Thoracic aorta (tissue), 2 donors: ENCODE measurements at places on chromosomes 7 and 10. TPM values are rescaled to one million over a fixed set of nuclear protein-coding genes. Genes with fewer than 3 reads are reported as not detected.

DNA sequence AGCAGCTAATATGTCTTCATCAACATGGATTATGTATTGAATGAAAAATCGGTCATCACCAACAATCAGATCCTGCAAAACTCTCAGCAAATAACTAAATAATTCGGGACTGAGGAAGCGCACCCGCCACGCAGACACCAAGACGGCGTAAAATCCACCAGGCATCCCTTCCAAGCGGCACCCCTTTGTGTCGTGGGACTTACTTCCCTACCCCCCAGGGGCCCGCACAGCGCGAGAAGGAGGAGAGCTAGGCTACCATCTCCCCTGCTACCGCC, 721 bp downstream of the ARL3 start:
- H3K4me3 ChIP-seq, result peak overlapping the region; percentile 85
- H3K27ac ChIP-seq, result peak overlapping the region; percentile 61
- H3K4me1 ChIP-seq, result peaks cover 19% of the 10 kb centered on the region

The GPRIN2 gene
- 4.8 TPM for total RNA-seq

- peak overlapping the region; percentile 84 for H3K4me3 ChIP-seq
- H3K27me3 ChIP-seq, result no peaks in the 10 kb centered on the region
- no peak overlapping the region for H3K27ac ChIP-seq
- DNase-seq, result no peak
- no peaks in the 10 kb centered on the region for H3K4me1 ChIP-seq
These were observed 14.8 kb upstream of the WAPL start for GRCh38 chr10:86536294-86536861.

DNA sequence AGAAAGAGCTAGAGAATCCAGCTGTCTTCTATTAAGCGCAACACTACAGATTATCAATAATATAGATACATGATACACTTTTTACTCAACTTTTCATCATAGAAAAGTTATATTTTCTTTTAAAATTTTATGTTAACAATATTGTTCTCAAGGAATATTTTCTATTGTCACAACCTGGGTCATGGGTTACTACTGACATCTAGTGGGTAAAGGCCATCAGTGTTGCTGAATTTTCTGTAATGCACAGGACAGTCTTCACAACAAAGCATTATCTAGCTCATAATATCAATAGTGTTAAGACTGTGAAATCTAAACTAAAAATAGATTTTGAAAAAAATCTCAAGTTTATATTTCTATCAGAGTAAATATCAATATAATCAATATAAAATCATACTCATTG, 209.8 kb downstream of the ZNF33B start:
- H3K27me3 ChIP-seq, result no peaks in the 10 kb centered on the region
- no peak overlapping the region for H3K4me3 ChIP-seq
- no peaks in the 10 kb centered on the region for H3K36me3 ChIP-seq
- no peaks in the 10 kb centered on the region for H3K4me1 ChIP-seq
- H3K27ac ChIP-seq, result no peak overlapping the region

The SH2D4B gene
- total RNA-seq, result not detected

GRCh38 chr7:74334030-74334429, 44.8 kb downstream of the CLIP2 start:
- no peaks in the 10 kb centered on the region for H3K27me3 ChIP-seq
- H3K4me1 ChIP-seq, result no peaks in the 10 kb centered on the region
- no peaks in the 10 kb centered on the region for H3K36me3 ChIP-seq
- no peak overlapping the region for H3K4me3 ChIP-seq

The TMEM196 gene
- not detected for total RNA-seq
